ENCODE measurements at places on chromosomes 13 and 19. TPM values are rescaled to one million over a fixed set of nuclear protein-coding genes. Genes with fewer than 3 reads are reported as not detected.

- no peak for DNase-seq
Measured at GRCh38 chr19:54319892-54320670, 7.1 kb upstream of the LILRA5 start.

DNA sequence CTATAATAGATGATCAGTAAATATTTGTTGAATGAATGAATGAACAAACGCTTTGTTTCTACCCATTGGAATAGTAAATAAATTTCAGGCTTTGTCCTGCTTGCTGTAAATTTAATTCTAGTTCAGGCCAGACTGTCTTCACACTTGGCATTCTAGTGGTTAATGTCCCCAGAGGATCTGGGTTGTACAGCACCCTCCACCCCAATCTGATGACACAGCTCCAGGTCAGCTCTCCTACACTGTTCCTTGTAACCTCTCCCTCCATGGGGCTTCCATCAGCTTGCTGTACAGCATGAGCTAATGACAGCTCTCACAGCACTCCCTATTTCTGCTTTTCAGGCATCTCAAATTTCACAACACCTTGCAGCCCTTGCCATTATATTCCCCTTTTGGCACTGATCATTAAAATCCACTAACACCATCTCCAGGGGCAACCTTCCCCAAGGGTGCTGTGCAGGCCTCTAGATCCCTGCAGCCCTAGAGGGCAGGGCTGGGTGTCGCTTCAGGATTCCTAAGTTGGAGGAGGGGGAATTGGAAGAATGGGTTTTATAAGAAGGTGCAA lies 12.7 kb upstream of the KL start:
- no peak for DNase-seq

DNA sequence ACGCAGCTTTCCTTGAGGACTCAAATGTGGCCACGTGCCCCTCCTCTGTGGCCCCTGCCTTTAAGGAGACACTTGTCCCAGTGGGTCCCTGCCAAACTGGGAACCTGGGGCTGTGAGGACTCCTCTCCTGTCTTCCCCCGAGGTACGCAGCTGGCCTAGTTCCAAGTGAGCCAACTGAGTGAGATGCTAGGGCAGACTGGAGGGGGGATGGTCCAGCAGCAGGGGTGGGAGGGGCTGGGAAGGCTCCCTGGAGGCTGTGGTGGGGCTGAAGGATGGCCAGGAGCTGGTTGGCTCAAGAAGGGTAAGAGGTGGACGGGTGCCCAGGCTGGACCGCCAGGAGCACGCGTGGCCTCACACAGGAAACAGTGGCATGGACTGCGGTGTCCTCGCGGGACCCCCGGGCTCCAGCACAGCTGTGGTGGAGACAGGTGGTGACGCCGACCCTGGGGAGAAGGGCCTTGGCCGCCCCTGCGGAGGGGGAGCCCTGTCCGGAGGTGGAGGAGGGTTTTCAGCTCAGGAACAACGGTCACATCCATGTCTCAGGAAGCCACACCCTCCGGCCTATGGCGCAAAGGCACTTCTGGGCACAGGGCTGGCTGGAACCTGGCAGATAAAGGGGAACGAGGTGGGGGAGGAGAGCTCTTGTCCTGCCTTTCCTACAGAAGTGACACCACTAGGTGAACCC lies 45.8 kb downstream of the MLLT1 start:
- no peak for DNase-seq

ADM5 gene
- 2.8 TPM for total RNA-seq

- no peak for DNase-seq
Measured at GRCh38 chr19:16207063-16207462, 9.4 kb downstream of the AP1M1 start.

SBSN gene
- not detected for total RNA-seq

GRCh38 chr19:56974556-56975207 lies 134.2 kb upstream of the PEG3 start:
- no peak for DNase-seq

DNA sequence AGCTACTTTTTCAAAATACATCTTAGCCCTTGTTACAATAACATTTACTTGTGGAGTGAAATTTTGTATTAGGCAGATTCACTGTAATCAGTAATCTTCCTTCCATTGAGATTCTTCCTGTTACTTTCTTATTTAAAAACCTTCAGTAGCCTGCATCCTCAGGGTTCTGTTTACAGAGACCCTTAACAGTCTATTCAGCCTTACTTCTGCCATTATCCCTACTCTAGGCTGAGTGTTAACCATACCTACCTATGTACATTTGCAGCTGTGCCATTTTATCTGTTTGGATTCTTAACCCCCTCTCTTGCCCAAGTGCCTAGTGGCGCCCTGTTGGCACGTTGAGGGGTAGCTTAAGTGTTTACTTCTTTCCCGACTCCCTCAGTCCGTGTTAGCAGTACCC lies 71.9 kb downstream of the LRCH1 start:
- no peak for DNase-seq

PBX4 gene
- total RNA-seq = not detected

- no peak for DNase-seq
Measured at GRCh38 chr13:67308004-67308772, 78.1 kb upstream of the PCDH9 start.

ACTMAP gene
- 0.68 TPM for total RNA-seq

SELENOV gene
- not detected for total RNA-seq

DNA sequence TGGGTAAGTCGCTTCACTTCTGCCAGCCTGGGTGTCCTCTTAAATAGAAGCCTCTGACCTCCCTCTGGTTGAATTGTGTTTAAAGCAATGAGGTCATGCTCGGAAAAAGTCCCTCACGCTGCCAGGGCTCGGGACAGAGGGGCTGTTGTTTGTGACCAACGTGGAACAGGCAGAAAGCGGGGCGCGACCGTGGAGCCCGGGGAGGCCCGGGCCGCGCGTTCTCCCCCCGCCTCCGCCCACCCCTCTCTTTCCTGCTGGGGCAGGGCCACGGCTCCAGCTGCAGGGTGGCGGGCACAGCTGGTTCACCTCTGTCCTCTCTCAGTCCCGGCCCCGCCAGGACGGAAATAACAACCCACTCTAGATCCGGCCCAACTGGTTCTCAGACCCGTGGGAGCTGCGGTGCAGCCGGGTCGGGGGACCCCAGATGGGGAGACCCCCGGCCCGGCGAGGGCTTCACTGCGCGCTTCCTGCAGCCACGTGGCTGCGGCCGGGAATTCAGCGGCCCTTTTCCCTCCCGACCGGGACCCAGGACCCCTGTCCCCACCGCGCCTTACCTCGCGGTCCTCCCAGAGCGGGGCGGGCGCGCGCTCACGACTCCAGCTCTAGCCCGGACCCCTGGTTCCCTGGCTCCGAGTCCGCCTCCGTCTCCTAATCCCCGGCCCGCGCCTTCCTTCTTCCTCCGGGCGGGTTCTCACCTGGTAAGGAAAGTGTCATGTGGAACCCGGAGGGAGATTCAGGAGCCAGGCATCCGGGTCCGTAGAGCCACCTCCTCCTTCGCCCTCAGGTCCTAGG lies 1.9 kb downstream of the CDC42EP5 start:
- no peak for DNase-seq

- DNase-seq = peak; percentile 38
Measured at GRCh38 chr19:2462635-2463421, 6.1 kb upstream of the LMNB2 start.

GRCh38 chr13:105365021-105365550 lies 1170.4 kb downstream of the EFNB2 start:
- DNase-seq = no peak

GRCh38 chr19:18377026-18377425 lies 8.9 kb upstream of the GDF15 start:
- no peak for DNase-seq

GRCh38 chr19:18274781-18275356 lies 617 bp upstream of the IQCN start:
- DNase-seq = peak; percentile 41

DNA sequence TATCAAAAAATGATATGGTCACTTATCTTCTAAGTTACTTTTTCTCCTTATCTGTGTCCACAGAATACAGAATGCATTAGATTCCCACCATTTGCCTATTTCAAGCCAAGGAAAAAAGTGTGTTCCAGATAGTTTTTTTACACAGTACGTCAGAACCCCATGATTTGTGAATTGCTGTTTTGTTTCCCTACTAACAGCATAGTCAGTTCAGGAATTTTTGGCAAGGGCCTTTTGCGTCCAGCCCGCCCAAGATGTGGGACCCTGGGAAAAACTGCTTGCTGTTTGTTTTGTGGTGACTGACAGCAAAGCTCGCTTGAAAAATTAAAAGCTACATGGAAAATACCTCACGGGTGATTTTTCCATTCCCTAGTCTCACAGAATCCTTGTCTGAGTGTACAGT lies 20.4 kb upstream of the FAM216B start:
- no peak for DNase-seq

GRCh38 chr13:95356916-95357315 lies 55.7 kb upstream of the ABCC4 start:
- DNase-seq = no peak

DNA sequence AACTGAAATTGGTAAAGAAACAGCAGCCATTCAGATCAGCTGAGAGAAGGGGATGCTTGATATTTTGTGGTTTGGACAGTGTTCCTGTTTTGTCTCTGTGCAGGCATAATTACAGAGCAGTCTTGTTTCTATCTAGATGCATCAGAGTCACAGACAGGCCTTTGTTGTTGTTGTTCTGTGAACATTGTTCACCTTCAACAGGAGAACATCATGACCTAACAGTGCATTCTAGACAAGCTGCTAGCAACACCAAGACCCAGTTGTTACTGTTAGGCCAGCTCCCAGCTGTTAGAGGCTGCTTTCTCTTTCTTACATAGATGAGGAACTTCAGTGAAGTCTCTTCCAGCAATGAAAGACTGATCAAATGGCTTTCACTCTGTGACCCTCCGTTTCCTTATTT lies 8.5 kb upstream of the LSR start:
- no peak for DNase-seq

GRCh38 chr19:1239796-1240737 lies 1.5 kb upstream of the ATP5F1D start:
- no peak for DNase-seq

DNA sequence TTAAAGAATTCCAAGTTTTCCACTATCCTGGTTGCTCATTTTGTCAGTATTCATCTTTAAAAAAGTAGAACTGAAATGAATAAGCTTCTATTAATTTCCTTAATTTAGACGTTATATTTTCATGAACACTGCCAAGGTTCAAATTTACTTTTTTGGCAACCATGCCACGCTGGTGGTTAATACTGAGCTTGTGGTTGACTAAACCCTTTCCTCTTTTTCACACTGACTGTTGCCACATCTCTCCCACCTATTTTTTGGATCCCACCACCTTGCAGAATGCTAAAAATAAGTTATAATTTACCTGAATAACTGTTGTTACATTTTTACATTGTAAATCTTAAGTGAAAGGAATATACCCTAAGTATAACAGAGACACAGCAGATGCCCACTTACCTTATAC lies 45.0 kb downstream of the FLT3 start:
- DNase-seq = no peak

- DNase-seq = no peak
Measured at GRCh38 chr19:19866611-19867248, 1.0 kb downstream of the ZNF253 start.

- DNase-seq = no peak
Measured at GRCh38 chr19:35897706-35898451, 2.5 kb downstream of the NFKBID start.

GRCh38 chr13:46369506-46370277 lies 17.4 kb downstream of the RUBCNL start:
- no peak for DNase-seq

GRCh38 chr19:38316477-38317067 lies 825 bp upstream of the YIF1B start:
- DNase-seq = no peak

- no peak for DNase-seq
Measured at GRCh38 chr19:38850436-38850975, 720 bp upstream of the HNRNPL start.

GRCh38 chr13:102643656-102644055 lies 46.9 kb downstream of the TPP2 start:
- DNase-seq = no peak

GRCh38 chr19:35556846-35557538 lies 6.5 kb downstream of the ATP4A start:
- DNase-seq = no peak

DNA sequence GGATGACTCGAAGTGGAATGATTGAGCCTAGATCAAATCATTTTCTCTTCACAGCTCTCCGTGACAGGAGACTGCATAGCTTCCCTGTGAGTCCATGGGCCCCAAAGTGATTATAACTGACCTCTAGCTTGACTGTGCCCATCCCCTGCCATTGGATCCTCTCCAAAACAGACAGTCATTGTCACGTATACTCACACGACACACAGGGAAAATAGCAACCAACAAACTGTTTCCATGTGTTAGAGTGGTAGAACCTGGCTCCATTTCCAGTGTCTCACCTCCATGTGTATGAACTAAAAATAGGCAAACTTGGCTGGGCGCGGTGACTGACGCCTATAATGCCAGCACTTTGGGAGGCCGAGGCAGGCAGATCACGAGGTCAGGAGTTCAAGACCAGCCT lies 48.8 kb upstream of the NPAS1 start:
- no peak for DNase-seq

DNA sequence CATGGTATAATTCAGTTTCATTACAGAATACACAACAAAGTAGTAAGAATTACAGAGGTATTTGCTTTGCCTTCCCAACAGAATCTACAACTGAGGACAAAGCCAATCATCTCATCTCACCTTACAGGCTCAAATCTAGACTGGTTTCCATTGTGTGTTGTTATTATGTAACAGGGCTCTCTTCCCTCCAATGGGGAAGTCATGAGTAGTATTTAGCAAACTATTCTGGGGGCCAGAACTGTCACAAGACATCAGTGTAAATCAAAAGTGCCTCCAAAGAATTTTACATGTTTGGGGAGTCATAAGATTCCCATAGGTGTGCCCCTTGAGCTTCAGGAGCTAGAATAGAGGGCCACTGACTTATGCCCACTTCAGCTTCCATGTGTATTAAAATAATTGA lies 187.0 kb upstream of the EDNRB start:
- DNase-seq = no peak

DNA sequence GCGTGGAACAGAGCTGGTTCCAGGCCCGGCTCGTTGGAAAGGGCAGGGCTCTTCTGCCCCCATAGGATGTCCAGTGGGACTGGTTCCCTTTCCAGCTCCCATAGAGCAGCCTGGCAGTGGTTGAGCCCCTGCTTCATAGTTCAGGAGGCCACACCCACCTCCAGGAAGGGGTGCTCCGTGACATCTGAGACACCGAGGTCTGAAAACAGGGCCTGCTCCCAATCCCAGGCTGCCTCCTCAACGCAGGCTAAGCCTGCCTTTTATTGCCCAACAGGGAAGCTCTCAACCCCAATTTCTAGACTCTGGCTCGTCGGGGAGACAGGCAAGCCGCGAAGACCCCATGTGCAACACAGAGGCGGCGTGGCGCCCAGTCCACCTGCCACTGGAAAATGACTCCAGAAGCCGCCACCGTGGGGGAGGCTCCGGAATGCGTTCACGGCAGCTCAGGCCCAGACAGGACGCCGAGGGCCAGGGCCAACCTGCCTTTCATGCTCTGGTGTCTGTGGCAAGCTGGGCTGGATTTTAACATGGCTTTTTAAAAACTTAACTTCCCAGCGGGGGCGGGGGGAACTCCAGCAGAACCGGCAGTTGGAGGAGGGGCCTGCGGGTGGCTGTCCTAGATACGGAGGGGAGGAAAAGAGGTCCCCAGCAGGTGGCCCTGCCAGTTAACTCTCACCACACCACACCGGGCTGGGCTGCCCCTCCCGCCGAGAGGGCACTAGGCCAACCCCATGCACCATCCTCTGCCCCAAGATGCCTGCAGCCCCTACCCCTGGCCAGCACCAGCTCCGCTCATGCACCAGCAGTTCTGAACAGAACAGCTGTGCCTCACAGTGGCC lies 17.9 kb upstream of the TINCR start:
- no peak for DNase-seq
